ENCODE measurements at places on chromosomes 12 and 14.

- DNase-seq = no peak
Measured at GRCh38 chr12:64122154-64122553, 99.9 kb downstream of the KICS2 start.

- no peak for DNase-seq
Measured at GRCh38 chr12:69254046-69254445, 14.7 kb downstream of the CPSF6 start.

DNA sequence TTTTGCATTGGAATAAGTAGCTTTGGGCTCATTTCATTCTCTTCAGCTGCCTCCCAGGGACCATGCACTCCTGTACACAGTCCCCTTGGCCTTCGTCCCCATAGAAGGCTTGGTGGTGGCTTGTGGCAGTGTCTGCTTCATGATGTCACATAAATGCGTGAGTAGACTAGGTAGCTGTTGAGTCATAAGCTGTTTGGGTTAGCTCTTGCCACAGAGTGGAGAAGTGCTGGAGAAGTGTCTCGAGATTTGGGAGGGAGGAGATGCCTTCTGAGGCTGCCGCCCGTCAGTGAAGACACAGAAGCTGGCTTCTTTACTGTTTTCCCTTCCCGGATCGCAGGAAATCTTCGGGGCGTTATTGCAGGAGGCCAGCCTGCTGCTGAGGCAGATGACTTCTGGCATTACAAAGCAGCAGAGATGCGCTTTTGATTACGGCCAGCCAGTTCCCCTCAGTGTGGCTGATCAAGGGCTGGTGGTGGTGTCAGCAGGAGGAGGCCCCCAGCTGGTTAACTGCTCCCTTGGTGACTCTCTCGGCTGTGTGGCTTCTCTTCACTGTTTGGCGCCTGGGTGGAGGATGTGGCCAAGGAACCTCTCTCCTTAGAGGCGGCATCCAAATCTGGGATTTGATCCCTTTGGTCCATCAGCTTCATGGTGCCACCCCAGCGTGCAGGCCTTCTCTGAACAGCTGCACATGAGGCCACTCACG lies 67.6 kb downstream of the AACS start:
- DNase-seq = no peak

DNA sequence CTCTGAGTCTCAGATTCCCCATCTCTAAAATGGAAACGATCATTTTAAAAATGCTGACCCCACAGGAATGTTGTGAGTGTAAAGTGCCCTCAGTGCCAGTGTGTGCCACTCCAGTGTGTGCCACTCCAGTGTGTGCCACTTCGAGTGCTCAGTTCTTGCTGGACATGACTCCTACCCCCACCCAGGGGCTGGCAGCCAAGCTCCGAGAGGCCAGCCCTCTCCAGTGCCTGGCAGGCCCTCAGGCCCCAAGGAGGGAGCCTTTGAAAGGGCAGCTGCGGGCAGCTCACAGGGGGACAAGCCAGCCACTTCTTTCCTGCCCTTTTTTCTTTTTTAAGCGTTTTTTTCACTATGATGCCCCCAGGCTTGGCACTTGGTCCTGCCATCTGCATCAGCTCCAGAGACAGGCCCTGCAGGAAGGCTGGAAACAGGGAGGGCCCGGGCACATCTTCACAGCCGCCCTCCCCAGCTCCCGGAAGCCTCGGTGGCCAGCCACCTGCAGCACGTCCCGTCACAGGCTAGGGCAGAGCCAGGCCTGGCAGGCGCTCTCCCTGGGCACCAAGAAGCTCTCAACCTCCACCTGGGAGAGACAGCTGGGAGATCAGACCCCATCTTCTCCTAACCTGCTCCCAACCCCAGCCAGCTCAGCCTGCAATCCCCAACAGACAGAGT lies 29.8 kb downstream of the NCOR2 start:
- no peak for DNase-seq

DNA sequence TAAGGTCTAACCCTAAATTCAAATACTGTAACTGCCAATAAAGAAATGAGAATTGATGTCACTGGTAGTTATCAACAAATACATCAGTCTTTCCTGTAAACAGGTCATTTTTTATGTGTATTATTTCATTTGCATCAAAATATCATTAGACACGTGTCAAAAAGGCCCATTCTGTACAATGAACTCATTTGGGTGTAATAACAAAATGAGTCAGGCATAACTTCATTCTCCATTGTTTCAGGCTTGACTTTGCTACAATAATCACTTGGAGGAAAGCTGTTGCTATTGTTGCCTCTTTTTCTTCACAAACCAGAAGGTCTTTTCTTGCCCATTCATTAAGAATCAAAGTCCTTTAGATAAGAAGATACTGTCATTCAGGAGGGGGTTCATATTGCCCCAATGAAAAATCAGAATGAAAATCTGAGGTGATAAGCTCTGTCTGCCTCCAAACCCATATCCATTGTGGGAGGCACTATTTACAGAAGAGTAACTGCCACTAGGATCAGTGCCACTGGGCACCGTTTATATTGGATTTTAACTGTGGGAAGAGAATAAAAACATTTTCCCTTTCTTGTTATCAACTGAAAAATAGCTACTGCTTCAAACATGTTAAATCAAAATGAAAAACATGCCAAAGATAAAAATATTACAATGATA lies 10.1 kb downstream of the ENTPD5 start:
- DNase-seq = no peak

DNA sequence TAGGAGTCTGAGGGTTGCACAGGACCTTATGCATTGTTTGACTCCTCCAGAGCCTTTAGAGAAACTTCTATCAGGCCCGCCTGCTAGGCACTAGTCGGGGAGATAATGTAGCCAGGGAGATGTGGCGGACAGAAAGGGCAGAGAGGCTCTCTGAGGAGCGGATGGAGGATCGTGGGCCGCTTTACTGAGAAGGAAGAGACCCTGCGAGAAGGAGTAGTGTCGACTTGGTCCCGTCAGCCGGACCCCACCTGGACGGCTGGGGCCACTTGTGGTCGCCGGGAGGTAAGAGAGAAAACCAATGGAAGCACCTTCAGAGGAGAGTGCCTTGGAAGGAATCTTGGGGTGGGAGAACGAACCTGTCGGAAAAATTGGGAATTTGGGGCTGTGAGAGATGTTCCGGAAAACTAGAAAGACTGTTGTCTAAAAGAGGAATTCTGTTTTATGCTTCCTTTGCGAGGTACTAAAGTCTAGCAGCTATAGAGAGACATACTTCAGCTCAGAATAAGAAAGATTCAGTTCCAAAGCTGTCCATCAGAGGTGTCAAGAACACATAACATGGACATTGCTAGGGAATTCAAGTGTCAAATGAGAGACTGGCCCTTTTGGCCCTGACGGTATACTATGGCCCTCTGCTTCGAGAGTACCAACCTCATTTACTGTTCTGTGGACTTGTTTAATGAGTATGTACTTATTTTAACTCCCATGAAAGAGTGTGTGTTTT lies 660 bp upstream of the MCRS1 start:
- DNase-seq = no peak

- DNase-seq = no peak
Measured at GRCh38 chr14:100135784-100136183, 23.7 kb downstream of the DEGS2 start.

All from mesothelial cell of epicardium (in vitro differentiated cells).